ENCODE measurements at places on chromosomes 4 and X.

GRCh38 chrX:2677764-2678163, 13.3 kb upstream of the CD99 start:
- no peak for DNase-seq

- no peak for DNase-seq
These were observed 79.2 kb downstream of the TMEM164 start for GRCh38 chrX:110082161-110082560.

- no peak for DNase-seq
These were observed 12.5 kb upstream of the ART3 start for GRCh38 chr4:76061982-76062381.

GRCh38 chr4:170651786-170652185, 562.0 kb upstream of the AADAT start:
- DNase-seq = no peak

DNA sequence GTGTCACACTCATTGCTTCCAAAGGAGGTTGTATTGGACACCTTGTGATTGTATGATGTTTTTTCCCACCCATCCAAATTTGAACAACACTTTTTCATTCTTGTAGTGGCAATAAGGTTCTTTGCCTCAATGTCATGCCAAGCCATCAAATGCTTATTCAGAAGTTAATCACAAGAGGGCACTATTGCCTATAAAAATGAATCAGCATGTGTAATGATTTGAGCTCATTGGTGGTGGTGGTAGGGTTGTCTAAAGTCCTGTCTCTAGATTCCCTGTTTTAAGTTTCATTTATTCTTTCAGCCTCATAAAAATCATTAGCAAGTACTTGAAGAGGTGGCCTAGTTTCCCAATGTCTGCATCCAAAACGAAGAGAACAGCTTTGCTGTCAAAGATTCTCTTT, 37.0 kb downstream of the IRS4 start:
- peak; percentile 52 for DNase-seq

- no peak for DNase-seq
These were observed 42.4 kb downstream of the N4BP2 start for GRCh38 chr4:40099010-40099409.

GRCh38 chr4:72467633-72468032, 101.4 kb downstream of the ADAMTS3 start:
- DNase-seq = no peak

DNA sequence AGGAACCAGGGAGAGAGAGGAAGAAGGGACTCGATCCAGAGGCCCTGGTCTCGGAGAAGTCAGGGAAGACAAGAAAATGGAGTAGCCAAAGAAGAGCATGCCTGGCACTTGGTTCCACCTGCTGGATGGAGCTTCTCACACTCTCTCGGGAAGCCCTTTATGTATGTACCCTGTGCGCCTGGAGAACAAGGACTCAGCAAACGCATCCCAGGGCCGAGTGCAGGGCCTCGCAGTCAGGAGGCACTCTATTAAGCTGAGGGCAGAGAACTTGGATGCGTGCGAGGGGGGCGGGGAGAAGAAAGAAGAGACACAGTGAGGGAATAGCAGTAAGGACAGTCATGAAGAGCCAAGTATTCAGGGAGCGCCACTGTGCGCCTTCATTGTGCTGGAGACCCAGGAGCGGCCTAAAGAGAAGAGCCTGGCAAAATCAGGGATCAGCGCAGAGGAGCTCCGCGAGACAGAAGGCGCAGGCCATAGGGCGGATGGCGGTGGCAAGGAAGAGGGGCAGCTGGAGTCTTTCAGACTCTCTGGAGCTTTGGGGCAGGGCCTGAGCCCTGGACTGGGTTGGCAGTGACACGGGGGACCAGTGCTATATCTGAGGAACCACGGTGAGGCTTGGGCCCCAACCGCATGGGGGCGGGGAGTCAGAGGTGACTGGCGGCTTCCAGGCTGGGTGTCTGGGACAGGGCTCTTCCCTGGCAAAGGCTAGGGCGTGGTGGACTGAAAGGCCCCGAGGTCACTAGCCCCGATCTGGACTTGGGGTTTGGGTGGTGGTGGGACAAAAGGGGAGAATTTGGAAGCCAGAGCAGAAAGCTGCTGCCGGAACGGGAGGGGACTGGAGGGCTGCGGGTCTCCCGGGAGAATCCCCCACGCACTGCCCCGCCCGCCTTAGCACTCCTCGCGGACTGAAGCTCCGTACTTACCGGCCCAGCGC, 1.9 kb upstream of the SEPTIN6 start:
- DNase-seq = no peak

DNA sequence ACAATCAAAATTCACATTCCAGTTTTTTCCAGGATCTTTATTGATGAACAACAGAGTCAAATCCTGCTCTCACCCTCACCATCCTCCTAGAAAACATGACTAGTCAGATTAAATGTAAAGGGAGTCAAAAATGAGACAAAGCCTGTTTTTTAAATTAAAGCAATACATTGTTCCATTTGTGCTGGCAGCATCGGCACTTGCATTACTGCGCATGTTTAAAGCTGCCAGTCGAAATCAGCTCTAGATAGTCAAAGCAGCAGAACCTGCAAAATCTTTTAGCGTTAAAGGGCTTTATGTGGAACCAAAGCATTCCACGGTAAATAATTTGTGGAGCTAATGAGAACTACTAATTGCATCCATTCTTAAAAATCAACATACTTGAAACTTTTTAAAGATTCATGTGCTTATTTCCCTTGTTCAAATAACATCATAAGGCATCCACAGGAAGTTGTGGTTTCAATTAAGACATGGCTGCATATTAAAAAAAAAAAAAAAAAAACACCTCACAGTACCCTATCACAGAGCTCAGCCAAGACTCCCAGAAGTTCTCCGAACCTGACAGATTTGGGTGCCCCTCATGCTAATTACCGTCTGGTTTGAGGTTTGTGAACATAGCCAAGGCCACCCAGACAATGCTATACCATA, 82.2 kb downstream of the SH3KBP1 start:
- DNase-seq = no peak

DNA sequence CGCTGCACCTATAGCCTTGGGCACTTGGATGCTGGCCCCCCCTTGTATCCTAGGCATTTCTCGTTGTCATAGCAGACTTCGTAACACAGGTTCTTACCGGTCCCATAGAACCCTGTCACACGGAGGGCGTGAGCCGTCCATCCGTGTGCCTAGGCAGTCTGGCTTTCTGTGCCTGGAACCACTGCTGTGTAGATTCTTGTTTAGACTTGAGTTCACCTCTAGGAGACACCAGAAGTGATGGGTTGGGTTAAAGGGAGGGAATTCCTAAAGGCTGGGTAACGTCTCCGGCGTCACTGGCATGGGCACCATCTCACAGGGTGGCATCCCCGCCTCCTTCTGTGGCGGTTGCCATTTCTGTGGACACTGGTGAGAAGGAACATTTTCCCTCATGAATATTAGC, 13.5 kb upstream of the NKX1-1 start:
- no peak for DNase-seq

- no peak for DNase-seq
These were observed 76.7 kb downstream of the MANBA start for GRCh38 chr4:102683881-102684609.

- no peak for DNase-seq
These were observed 54.8 kb downstream of the DHX15 start for GRCh38 chr4:24529555-24529954.

DNA sequence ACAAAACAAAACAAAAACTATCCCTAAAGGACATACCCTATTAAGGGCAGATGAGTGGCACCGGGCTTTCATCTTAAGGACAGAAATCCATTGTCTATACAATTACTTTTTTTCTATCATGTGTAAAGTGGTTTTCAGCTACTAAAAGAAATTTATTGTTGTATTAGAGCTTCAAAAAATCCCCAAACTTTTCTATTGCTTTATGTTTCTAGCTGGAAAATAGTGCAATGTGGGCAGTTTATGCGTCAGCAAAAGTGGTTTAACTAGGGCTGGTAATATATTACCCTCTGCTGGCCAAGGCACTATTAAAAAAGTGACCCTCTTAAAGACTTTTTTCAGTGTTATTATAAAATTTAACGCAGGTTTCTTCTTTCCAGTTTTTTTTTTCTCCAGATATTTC, 15.5 kb upstream of the GPR82 start:
- DNase-seq = no peak

DNA sequence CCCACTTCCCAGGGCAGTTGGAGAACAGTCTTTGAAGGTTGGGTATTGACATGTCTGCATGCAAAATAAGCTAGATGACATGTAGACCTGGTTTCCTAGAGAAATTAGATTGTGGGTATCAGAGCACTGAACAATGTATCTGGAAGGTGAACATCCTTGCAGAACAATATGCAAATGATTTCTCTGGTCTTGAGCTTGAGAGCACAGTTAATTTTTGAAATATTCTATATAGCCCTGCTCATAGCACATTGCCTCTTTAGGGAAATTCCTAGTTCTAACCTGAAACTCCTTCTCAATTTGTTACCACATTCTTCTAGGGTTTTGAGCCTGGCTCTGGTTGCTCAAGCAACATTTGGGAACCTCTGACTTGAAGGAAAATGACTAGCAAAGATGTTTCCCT, 41.6 kb upstream of the LAS1L start:
- DNase-seq = no peak

GRCh38 chr4:41734371-41734770, 14.2 kb downstream of the PHOX2B start:
- no peak for DNase-seq

DNA sequence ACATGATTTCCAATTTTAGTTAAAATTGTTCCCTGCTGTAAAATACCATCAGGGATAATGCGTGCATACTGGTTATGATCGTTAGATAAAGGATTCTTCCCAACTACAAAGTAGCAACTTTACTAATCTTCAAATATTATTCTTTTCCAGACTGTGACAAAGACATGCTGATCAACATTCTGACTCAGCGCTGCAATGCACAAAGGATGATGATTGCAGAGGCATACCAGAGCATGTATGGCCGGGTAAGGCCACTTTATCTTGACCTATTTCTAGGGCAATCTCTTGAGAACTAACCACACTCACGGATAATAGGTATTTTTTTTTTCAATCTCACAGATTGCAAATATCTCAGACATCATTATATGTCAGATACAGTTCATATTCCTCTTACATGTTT, 47.0 kb downstream of the ANXA10 start:
- no peak for DNase-seq

DNA sequence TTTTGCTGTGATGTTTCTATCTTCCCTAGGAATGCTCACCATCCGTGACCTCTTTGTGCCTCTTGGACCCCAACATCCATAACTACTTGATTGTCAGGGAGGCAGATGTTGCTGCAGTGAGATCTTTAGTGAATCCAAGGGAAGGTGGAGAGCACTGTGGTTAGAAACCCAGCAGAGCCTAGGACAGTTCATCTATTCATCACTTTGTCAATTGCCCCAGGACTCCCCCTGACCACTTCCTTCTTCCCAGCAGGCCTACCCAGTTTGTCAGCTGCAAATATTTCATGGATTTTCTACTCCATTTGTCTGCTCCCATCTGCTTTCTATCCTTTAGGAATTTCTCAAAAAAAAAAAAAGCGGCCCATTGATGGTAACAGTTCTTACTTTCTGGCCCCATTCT, 942.8 kb downstream of the PCDH7 start:
- DNase-seq = no peak

- no peak for DNase-seq
These were observed 44.7 kb upstream of the BCOR start for GRCh38 chrX:40142417-40142816.

DNA sequence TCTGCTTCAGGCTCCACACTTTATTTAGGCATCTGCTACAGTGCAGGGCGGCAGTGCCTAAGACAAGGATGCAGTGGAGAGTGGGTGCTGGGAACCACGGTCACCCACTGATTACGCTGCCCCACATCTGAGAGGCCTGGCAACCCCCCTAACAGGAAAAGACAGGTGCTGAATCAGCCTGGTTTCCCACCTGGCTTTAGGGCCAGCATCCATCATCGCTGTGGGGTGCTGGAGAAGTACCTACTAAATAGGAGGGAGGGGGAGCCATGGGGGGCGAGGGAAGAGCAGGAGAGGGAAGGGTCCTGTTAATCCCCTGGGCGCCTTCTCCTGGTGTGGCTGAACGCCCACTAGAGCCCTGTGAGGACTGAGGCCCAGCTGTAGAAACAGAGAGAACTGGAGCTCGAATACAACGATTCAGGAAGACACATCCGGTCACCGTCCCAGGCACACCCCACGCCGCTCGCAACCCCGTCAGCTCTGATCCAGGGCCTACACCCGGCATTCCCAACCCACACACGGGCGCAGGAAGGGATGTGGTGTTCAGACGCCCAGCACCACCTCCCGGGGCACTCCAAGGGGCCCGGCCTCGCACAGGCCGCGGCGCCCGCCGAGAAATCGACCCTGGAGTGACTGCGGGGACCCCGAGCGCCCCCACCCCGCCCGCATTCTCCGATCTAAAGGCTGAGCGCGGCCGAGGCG, 554 bp downstream of the DCTD start:
- peak; percentile 34 for DNase-seq

DNA sequence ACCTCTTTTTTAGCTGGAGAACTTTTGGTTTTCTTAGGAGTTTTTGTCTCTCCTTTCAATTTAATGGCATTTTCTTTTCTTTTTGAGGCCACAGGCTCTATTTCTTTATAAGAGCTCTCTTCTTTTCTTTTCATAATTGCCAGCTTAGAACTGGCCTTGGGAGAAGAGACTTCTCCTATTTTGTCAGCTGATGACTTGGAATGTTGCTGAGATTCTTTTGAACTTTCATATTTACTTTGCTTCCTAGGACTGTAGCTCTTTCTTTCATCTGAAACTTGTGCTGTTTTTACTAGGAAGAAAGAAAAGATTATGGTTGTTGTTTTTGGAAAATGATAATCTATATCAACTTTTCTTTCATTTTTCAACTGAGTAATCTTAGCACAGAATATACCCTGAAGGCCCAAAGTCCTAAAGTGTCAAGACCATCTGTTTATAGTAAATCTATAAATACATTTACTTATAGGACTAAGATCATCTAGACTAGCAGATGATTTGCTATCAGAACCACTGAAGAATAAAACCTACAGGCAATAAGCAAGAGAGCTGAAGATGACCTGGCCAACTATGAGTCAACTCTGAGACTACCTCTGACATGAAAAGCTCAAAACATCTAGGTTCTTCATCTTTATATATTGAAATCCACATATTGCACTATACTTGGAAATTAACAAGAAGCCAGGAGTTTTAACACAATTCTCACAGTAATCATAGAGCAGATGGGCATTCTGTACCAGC, 45.6 kb downstream of the RFC1 start:
- no peak for DNase-seq

GRCh38 chr4:39568805-39569204, 41.6 kb upstream of the UGDH start:
- no peak for DNase-seq

DNA sequence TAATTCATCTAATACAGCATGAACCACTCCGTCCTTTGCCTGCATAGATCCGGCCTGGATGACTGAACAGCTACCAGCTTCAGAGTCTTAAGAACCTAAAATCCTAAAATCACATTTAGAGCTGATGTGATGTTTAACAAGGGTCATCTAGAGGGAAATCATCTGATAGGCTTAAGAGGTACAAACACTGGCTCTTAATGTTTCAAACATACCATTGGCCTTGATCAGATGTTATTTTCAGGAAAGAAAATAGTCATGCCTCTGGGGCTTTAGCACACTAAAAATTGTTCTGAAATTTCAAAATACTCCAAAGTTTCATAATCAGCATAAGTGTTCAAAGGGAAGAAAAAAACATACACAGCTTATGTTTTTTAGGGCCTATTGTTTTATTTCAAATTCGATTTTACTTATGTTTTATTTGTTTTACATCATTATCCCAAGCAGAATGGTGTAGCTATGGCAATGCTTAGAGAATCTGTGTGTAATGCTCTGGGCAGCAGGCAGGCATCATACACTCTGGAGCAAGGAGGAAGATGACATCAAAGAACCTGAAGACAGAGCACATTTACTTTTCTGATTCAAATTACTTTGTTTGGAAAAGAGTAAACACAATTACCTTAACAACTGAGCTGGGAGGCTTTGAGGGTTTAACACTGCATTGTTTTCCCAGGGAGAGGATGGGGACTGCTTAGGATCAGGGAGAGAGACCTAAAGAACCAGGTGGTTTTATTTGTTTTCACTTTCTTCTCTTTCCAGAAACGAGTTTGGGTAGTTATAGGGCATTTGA, 25.3 kb upstream of the LEF1 start:
- DNase-seq = no peak
